Lung (tissue), 17 donors: ENCODE measurements at places on chromosomes 2 and 18. TPM values are rescaled to one million over a fixed set of nuclear protein-coding genes. Genes with fewer than 3 reads are reported as not detected.

Gene NEURL3
- total RNA-seq, result 0.31 TPM

DNA sequence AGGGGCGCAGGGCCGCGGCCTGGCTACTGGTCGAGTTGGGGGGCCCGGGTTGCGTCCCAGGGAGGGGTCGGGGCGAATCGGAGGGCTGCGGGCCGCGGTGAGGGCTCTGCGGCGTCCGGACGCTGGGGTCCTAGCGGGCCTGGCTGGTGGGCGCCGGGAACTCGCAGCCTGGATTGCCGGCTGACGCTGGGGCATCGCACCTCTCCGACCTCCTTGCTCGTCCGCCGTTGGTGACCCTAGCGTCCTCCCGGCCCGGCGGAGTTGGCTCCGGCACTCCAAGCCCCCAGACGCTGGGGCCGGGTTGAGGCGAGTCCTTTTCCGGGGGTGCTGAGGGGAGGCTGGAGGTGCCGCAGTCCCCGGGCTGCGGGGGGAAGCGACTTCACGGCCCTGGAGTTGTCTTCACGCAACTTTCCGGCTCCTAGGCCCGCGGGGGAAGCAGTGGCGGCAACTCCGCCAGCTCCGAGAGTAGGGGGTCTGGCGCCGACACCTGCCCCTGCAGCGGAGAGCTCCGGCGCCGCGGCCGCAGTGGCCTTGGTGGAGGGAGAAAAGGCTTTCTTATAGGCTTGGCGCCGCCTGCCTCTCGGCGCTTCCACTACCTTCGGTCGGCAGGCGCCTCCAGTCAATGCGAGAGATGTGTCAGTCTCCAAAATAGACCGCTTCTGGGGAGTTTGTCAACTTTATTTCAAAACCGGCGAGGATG, 70.3 kb downstream of the HAUS1 start:
- H3K4me3 ChIP-seq, result peak overlapping the region; percentile 100
- H3K27me3 ChIP-seq, result no peaks in the 10 kb centered on the region
- H3K4me1 ChIP-seq, result peaks cover 10% of the 10 kb centered on the region
- DNase-seq, result peak; percentile 29
- H3K27ac ChIP-seq, result peak overlapping the region; percentile 95
- no peaks in the 10 kb centered on the region for H3K36me3 ChIP-seq

DNA sequence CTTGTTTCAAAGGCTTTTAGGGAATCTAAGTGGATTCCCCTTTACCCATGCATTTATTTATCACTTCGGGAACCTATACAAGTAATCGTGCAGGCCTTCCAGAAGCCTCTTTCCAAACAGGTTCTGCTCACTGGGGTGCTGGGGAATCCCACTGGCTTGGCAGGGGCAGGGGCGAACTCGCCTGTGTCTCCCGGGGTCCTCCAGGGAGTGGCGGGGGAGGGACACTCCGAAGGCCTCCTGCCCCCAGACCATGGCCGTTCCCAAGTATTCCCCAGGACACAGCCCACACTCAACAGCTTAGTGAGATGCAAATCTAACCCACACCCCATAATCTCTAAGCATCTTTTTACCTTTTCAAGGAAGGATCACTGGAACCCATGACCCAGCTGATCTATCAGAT, 6.5 kb downstream of the DNMT3A start:
- no peak overlapping the region for H3K4me3 ChIP-seq
- H3K27ac ChIP-seq, result no peak overlapping the region
- peaks cover 14% of the 10 kb centered on the region for H3K4me1 ChIP-seq
- no peak for DNase-seq

GRCh38 chr2:74457549-74458131, 598 bp upstream of the WBP1 start:
- H3K27ac ChIP-seq, result peak overlapping the region; percentile 78
- H3K4me1 ChIP-seq, result peaks cover 11% of the 10 kb centered on the region
- H3K36me3 ChIP-seq, result peaks cover under 1% of the 10 kb centered on the region
- peak overlapping the region; percentile 54 for H3K4me3 ChIP-seq

DNA sequence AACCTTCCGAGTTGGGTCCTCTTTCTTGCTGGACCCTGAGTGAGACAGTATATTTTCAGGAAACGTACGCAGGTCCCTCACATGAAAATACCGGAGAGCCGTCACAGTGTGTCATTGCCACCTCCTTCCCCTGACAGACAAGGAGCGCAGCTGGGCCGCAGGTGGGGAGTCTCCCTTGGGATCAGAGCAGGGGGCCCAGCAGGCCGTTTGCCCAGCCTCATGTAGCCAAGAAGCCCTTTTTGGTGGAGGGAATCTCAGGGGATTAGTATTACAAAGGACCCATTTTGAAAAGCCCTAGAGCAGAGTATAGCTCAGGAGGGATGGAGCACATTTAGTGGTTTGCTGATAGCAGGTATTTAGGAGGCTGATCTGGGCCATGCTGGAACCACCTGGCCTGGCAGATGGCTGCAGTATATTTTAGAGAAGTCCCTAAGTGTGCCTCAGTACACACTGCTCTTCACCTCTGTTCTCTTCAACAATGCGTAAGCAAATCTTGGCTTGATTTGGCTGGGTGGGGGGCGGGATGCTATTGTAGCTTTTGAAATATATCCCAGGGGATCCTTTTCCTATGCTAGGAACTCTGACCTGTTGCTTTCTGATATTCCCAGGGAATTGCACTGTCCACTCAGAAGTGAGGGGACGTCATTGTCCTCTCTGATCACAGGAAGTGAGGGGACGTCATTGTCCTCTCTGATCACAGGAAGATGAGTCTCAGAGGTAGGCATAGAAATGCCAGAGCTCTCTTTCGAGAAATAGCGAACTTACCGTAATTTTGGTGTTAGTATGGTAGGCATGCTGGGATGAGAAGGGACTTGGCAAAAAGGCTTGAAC, 171.9 kb downstream of the HRH4 start:
- no peaks in the 10 kb centered on the region for H3K36me3 ChIP-seq
- DNase-seq, result no peak

- no peak overlapping the region for H3K27ac ChIP-seq
- no peak overlapping the region for H3K4me3 ChIP-seq
- no peaks in the 10 kb centered on the region for H3K36me3 ChIP-seq
- no peaks in the 10 kb centered on the region for H3K4me1 ChIP-seq
- H3K27me3 ChIP-seq, result no peaks in the 10 kb centered on the region
Observed at GRCh38 chr2:10252661-10253060, 50.0 kb upstream of the HPCAL1 start.

DNA sequence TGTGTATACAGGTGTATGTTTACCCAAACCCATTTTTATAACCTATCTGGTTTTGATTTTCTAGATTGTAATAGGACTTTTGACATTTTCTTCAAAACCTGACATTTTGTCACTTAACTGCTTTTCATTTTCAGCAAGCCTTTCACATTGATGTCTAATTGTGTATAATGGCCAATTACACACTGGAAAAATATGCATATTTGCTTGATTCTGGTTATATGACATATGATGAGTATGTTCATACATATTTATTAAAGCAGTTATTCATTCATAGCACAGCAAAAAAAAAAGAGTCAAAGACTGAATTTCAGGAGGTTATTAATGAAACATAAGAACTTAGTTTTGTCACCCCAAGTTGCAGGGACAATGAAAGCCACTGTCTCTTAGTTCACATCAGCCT, 307.7 kb upstream of the TNP1 start:
- peaks cover 3% of the 10 kb centered on the region for H3K4me1 ChIP-seq
- no peaks in the 10 kb centered on the region for H3K36me3 ChIP-seq
- H3K27ac ChIP-seq, result no peak overlapping the region
- DNase-seq, result no peak
- no peak overlapping the region for H3K4me3 ChIP-seq
